ENCODE measurements at places on chromosomes 7 and 10.

DNA sequence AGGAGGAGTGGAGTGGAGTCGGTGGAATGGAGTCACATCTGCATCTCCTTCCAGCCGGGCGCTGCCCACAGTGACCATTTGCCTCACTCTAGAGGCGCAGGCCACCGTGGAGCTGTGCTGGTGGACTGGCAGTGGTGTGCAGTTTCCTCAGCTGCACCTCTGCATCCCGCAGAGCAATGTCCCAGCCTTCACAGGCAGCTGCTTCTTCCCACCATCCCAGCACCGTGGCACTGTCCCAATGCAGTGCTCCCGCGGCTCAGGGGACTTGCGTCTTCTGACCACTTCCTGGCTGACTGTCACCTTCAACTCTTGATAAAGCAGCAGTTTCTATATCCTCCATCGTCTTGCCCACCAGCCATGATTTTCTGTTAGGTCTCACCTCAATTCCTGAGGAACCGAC, 90.3 kb upstream of the SFMBT2 start:
- no peak for DNase-seq

GRCh38 chr7:77558284-77558967, 21.3 kb downstream of the PTPN12 start:
- DNase-seq, result no peak

DNA sequence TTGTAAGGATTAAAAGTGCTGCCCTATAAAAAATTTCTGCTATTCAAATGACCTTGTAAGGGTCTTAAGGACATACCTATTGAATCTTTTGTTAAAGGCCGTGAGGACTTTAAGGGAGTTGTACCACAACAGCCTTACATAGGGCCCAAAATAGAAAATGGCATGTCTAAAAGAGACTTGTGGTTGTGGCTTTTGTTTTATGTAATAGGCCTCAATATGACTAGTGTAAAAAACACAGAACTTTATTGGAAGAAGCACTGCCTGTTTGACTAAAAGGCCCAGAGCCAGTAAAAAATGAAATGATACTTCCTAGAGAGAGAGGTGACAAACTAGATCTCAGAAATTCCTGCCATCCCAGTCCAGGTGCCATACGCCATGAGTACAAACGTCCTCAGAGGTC, 286.6 kb downstream of the SEMA3D start:
- DNase-seq, result no peak

GRCh38 chr7:1460821-1461645, 1.8 kb upstream of the MICALL2 start:
- DNase-seq, result no peak

DNA sequence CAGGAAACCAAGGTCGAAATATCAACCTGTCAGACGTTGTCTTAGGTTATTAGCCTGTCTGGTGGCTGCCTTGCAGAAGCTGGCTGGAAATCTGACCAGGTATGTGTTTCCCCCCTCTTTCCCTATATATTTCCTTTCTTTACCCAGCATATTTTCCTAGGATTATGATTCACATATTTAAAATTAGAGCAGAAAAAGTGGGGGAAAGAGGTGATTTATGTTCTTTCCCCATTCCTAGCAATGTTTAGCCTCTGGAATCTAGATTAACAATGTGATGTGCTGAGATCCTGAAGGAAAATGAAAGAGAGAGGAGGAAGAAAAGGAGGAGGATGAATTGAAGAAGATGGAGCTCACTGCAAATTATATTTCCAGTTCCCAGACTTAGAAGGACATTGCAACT, 421.4 kb upstream of the AUTS2 start:
- no peak for DNase-seq

DNA sequence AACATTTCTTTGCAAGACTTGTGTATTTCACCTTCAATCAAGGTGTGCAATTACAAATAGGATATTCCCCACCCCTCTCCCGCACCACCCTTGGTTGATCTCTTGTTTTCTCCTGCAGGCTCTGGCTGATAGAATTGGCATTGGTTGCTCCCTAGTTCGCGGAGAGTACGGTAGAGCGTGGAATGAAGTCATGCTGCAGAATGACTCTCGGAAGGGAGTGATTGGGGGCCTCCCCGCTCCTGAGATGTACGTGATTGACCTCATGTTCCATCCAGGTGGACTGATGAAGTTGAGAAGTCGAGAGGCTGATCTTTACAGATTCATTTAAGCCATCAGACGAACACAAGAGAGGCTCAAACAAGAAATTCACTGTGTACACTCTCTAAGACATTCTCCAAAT, 58.2 kb upstream of the MSRB2 start:
- DNase-seq, result no peak

- no peak for DNase-seq
Observed at GRCh38 chr10:30803892-30804322, 174.4 kb upstream of the LYZL2 start.

DNA sequence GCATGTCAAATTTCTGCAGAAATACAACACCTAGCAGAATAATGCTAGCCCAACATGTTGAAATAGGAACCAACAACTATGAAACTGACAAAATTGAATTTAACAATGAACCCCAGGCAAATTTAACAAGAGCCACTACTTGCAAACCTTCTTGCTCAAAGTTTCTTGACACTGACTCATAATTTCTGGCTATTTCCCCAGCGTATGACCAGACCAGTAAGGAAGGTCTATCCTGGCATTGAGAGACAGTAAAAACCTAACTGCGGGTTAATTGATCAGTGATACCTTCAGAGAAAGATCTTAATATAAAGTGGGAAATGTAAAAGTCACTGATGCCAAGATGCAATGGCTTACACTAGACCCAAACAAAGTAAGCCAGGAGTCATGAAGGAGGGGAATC, 510.1 kb downstream of the ARL4A start:
- no peak for DNase-seq

DNA sequence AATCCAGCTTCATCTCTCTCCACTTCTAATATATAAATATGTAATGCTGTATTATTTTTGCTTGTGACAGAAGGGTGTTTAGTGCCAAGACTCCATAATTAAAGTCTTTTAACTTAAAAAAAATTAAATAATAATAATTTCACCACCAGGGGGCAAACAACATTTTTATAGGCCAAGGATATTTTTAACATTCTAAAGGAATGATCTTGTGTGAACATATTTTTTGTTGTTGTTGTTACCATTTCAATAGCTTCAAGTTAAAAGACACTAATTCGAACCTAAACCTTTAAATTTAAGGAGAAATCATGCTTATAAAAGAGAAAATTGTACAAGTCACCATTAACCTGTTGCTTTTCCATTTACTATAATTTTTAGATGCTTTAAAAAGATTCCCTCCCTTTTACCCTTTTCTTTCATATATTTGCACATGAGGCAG, 7.5 kb upstream of the DNAJC1 start:
- DNase-seq, result no peak

DNA sequence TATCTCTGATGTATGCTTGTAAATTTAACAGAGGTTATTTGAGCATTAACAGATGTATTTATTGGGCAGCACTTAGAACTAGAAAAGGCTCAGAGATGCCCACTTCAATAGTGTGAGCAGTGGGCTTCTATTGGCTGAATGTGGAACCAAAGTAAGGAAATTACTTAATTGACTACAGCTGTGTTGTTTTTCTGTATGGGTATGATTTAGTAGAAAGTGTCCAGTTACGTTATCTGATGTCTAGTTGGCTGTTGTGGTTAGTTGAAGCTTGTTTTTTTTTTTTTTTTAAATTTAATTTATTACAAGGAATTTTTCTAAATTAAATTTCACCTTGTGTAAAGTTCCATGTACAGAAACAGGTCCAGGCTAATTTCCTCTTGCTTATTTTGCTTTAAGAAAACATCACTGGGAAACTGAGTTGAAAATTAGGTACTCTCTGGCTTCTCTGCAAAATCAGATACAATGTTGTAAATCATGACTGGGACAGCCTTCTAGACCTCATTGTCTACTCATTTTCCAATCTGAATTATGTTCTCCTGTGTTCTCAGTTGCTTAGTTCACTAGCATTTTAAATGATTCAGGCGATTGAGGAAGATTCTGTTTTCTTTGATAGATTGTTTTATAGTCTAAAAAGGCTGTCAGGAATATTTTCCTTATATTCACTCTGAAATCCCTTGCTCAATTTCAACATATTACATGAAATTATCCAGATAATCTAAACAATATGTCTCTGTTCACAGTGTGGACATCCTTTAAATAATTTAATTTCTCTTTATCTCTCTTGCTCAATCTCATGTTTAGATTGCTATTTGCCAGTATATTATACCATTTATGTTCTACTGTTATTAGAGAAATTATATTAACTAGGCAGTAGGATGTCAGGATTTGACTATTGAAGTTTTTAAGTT, 53.0 kb downstream of the PHF14 start:
- DNase-seq, result no peak

- no peak for DNase-seq
Observed at GRCh38 chr10:78703593-78703992, 365.2 kb upstream of the ZMIZ1 start.

- DNase-seq, result no peak
Observed at GRCh38 chr7:28675429-28675828, 263.1 kb downstream of the CREB5 start.

DNA sequence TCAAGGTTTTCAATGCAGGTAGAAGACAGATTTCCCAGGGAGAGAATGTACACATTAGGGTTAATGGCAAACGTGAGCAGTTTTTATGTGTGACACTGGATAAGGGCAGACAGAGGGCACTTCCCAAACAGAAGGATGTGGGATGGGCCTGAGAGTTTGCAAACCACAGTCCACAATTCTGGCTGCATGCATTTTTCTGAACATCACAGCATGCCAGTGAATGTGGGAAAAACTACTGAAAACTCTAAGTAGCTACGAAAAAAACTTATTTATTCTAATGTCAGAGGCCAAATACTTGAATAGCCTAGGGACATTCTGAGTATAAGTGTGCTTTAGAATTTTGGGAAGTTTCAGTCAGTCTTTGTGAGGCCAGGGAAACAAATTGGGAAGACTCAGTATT, 145.9 kb downstream of the NRCAM start:
- no peak for DNase-seq

DNA sequence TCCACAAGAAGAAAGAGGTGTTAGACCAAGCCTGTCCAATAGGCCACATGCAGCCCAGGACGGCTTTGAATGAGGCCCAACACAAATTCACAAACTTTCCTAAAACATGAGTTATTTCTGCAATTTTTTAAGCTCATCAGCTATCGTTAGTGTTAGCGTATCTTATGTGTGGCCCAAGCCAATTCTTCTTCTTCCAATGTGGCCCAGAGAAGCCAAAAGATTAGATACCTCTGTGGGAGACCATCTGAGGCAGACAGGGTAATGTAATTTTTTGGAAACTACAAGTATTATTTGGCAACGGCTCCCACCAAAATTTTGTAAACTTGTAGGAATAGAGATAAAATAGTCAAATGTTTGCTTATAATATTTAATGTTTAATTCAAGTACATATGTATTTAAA, 153.8 kb downstream of the SRPK2 start:
- no peak for DNase-seq

DNA sequence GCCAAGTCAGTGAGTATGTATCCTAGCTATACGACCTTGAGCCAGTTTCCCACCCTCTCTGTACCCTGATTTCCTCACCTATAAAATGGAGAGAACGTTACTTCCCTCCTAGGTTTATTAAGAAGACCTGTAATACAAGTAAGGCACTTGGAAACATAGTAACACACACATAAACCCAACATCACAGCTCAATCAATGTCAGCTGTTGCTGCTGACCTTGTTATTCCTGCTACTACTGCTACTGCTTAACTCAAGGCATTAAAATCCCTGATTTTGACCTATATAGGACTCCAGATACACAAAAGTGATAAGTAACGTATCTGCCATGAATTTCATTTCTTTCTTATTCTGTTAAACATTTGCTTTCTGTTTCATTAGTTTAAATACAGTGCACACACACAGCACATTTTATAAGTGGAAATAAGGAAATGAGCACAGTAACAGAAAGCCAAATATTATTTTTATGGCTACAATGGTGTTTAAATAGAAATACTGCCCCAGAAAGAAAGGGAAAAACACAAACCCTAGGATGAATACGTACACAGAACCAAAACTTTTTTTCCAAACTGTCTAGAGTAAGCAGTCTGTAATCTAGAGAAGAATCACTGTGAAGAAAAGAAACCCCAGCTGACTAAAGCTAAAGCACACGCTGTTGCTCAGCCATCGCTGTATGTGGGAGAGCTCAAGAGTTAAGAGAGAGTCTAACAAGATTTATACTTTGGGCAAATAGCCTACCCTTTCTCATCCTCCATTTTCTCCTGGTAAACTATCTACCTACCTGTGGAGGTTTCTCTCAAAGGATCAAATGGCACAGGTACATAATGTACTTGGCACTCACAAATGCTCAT, 19.0 kb downstream of the NAPEPLD start:
- no peak for DNase-seq

GRCh38 chr10:122422266-122422989, 32.0 kb upstream of the ARMS2 start:
- peak; percentile 8 for DNase-seq

DNA sequence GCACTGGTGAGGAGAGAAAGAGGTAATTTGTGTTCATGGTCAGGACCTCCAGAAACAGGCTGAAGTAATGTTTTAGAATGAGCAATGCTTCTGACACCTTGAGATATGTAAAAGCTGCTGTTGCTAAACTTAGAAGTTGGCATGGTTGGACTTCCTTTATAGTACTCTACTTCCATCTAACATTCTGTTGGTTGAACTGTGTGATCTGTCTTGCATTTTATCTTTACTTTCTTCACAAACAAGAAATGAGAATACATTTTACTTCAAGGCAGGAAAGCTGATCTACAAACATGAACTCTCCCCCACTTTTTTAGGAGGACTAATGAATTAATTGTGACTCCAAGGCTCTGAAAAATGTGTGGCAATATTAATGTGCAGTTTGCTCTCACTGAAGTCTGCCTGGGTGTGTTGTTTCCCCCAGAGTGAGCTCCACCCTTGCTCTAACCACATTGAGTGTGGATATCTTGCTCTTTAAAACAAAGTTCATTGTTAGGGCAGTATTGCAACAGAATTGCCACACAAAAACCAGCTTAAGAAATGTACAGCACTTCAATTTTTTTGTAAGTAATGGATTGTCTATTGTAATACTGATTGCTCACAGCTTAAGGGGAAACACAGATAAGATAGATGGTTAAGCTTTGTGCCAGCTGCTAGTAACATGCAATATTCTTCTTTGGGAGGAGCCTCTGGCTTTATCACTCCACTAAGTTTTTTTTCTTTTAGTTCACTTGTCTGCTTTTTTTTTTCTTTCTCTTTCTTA, 69.0 kb downstream of the ADD3 start:
- DNase-seq, result no peak

- no peak for DNase-seq
Observed at GRCh38 chr10:34524369-34525091, 290.6 kb downstream of the PARD3 start.

- DNase-seq, result no peak
Observed at GRCh38 chr7:30448461-30449189, 30.0 kb downstream of the NOD1 start.

GRCh38 chr10:97584060-97584797, at the start of gene HOGA1:
Gene HOGA1, plus strand, starts transcription at chr10:97584389. Its CDS starts 315 bp downstream, at chr10:97584704.
- DNase-seq, result no peak

DNA sequence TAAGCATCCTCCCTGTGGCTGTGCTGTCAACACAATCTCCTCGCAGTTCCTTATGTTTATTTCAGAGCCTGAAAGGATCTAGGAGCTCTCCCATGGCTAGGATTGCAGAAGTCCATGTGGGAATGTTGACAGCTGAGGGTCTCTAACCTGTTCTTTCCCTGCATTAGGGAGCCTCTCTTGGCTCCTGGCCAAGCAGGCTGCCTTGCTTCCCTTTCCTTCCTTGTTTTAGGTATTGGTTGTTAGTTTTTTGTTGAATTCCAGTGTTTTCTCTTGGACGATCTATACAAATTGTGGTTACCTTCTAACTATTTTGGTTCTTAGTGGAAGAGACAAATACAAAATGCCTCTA, 171.8 kb downstream of the MLLT10 start:
- DNase-seq, result no peak

All from stimulated activated CD8-positive, alpha-beta memory T cell treated with anti-CD3 and anti-CD28 coated beads, Interleukin-7, amount 100 ng/mL, for 4 hours (primary cell).